Activated T-helper 2 cell treated with anti-CD3 and anti-CD28 coated beads, Interferon-gamma antibody, Interleukin-2, Interleukin-4, amounts not matched to agents 10 μg/mL and 5 μg/mL and 100 μg/mL, durations not matched to agents 14 hours and 24 hours and 36 hours (primary cell): ENCODE measurements at places on chromosomes 2 and 18. TPM values are rescaled to one million over a fixed set of nuclear protein-coding genes. Genes with fewer than 3 reads are reported as not detected.

DNA sequence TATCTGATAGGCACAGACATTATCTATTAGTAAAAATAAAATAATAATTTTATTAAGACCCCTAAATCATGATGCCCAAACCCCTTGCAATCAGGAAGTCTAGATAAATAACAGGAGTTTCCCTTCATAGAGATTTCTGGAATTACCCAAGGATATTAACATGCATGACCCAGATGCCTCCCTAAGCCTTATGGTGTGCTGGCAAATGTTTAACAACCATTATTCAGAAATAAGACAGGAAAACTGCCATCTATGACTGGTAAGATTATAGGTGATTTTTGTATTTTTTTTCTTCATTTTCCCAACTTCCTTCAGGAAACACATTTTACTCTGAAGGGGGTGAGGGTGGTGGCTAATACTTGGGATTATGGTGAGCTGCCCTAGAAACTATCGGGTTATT, 2.7 kb upstream of the PPP1CB start:
- H3K4me1 ChIP-seq: peaks cover 30% of the 10 kb centered on the region
- no peak for DNase-seq
- no peaks in the 10 kb centered on the region for H3K27me3 ChIP-seq

- H3K4me1 ChIP-seq: peaks cover 22% of the 10 kb centered on the region
- H3K27ac ChIP-seq: no peak overlapping the region
- peaks cover 52% of the 10 kb centered on the region for H3K27me3 ChIP-seq
Measured at GRCh38 chr2:203534621-203535077, 452 bp downstream of the RAPH1 start.

INHA gene
- not detected in 2 replicates for total RNA-seq

- no peak overlapping the region for H3K4me3 ChIP-seq
- H3K27ac ChIP-seq: no peak overlapping the region
- H3K4me1 ChIP-seq: peaks cover 44% of the 10 kb centered on the region
- H3K36me3 ChIP-seq: no peaks in the 10 kb centered on the region
- no peaks in the 10 kb centered on the region for H3K27me3 ChIP-seq
Measured at GRCh38 chr2:190767821-190768220, 112.8 kb upstream of the GLS start.

DNA sequence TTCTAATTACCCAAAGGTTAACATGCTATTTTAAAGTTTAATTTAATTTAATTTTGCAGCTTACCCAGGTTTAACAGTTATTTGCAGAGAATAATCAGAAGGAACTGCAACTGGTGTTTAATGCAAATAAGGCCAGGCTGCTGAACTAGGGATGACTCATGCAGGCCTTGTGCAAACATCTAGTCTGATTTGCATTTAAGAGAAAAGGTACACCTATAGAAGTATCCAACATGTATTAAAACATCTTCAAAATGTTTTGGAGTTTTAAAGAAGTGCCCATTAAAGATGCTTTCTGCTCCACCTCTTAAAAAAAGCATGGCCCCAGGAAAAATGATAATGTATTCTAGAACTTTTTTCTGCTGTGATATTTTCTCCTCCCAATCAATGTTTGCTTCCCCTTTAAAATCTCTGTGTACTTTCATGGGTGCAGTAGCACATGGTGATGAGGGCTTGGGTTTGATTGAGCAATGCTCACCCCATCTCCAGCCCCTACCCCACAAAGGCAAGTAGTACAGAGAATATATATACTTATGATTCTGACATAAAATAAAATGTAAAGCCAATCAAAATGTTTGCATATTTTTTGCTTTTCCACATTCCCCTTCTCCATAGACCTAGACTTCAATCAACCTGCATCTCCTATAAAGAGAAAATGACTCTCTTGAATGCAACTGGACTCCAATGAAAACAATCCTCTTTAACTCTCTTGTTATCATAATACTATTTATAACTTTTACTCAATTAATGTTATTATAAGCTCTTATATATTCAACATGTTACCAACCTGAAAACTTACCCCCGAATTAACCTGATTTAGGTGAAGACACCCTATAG, 54.1 kb downstream of the ATP8B1 start:
- no peak for DNase-seq
- H3K27ac ChIP-seq: no peak overlapping the region

DNA sequence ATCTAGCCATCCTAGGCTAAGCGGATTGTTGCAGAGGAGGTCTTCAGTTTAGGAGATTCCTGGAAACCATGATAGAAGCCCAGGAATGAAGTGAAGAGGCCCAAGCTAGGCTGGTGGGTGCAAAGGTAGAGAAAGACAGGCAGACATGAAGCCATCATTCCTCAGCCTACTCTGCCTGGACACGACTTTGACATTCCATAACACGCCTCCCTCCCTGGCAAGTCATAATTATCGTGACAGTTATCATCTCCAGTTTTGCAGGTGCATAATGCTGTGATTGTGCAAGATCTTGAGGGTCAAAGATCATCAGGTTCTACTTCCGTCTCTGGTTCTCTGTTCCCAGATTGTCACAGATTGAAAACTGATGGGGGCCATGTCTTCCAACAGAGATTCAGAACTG, 15.2 kb upstream of the FZD5 start:
- H3K4me3 ChIP-seq: no peak overlapping the region
- DNase-seq: no peak
- peaks cover 13% of the 10 kb centered on the region for H3K27me3 ChIP-seq
- H3K27ac ChIP-seq: no peak overlapping the region

ADGRF3 gene
- 1.6 and 3.1 TPM in 2 replicates for total RNA-seq
